Activated CD8-positive, alpha-beta memory T cell treated with anti-CD3 and anti-CD28 coated beads for 4 hours (primary cell): ENCODE measurements at places on chromosomes 4 and X.

- DNase-seq: no peak
Observed at GRCh38 chr4:159545556-159545955, 442.7 kb downstream of the RAPGEF2 start.

DNA sequence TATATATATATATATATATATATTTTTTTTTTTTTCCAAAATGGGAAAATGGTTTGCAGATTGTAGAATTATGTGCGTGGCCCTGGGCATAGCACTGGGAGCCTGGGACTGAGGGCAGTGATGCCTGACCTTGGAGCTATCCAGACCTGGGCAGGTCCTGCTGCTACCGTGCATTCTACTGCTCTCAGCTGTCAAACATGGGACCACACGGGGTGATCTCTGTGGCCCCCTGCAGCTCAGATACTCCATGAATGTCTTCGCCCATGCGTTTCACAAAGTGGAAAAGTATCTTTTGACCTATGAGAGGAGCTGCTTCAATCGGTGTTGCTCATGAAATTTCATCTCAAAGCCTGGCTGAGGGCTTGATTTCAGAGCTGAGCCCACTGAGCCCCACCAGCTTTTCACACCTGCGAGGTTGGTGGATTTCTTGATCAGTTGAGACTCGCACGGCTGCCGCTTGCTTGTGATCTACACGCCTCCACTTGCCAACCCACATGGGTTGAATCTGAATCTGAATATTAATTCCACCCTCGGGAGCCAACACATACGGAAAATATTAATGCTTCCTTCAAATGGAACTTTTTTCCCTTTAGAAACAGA lies 35.7 kb downstream of the ING2 start:
- DNase-seq: no peak

GRCh38 chrX:42140320-42140719 lies 217.0 kb upstream of the CASK start:
- DNase-seq: no peak

- no peak for DNase-seq
Observed at GRCh38 chr4:80370635-80371034, 35.1 kb downstream of the CFAP299 start.

DNA sequence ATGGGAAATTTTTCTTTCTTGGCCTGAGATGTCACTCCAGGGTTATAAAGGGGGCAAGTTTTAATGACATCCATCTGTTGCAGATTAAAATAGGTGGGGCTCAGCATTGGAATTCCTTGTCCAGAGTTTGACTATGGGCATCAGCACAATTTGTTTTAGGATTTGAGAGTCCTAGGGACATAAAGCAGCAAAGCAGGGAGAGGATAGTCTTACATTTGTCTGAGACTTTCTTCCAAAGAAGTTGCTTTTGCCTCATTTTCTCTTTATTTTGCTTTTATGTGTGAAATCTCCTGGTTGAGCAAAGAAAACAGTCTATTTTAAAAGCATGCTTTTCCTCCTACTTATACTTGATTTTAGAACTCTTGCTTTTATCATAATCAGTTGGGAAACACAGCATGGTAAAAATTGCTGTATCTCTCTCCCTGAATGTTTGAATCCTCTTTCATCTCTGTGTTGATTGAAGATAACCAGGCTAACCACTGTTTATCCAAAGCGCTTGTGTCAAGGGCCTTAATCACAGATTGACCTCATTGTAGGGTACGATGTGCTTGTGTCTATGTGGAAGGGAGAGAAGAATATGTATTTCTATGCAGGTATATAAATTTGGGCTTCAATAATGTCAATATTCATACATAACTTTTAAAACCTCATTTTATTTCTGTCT lies 121.5 kb downstream of the ANK2 start:
- no peak for DNase-seq

DNA sequence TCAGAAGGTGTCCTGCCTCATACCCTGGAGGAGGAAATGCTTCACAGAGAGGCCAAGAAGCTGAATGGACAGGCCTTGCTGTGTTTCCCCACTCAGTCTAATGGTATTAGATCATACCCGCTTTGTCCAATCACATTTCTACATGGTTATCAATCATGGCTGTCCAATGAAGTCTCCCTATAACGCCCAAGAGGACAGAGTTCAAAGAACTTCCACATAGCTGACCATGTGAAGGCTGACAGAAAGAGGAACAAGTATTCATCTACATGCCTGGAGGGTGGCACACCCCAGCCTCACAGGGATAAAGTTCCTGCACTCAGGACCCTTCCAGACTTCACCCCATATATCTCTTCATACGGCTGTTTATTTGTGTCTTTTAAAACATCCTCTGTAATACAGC lies 123.4 kb downstream of the MANBA start:
- no peak for DNase-seq

DNA sequence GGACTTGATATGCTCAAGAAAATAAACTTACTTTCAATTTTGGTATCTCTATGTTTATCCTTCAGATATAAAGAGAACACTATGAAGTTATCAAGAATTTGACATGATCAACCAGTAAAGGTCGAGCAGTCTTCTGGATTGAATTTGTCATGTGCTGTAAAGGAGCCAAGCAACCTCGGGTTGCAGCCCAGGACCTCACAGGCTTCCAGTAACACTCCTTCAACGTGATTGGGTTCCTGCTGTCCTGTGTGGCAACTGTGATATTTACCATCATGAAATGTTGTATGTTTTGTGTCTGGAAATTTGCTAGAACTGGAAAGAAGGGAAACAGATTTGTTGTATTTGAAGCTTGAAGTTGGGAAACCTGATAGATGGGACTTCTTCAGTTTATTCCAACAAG lies 52.0 kb upstream of the UGT2B7 start:
- DNase-seq: no peak

DNA sequence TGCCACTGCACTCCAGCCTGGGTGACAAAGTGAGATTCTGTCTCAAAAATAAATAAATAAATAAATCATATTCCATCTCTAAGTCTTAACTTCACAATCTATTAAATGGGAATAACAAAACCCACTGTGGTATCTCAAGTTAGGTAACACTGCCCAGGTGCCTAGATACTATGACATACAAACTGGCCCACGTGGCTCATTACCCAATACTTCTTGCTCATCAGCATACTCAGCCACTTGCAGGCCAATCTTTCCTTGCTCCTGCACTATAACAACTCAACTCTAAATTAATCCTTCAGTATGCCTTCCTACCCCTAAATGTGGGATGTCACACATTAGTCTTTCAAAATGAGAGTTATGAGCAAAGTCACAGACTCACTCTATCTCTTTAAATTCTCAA lies 230.1 kb downstream of the OPHN1 start:
- no peak for DNase-seq

- no peak for DNase-seq
Observed at GRCh38 chrX:10618961-10619360, 1.4 kb downstream of the MID1 start.
